Kidney (tissue), 22 donors: ENCODE measurements at places on chromosomes 16 and 17. TPM values are rescaled to one million over a fixed set of nuclear protein-coding genes. Genes with fewer than 3 reads are reported as not detected.

GRCh38 chr17:56633681-56634080, 40.2 kb downstream of the NOG start:
- no peak for DNase-seq

TBC1D26 gene
- polyA plus RNA-seq: not detected

SOX8 gene
- 0.17 TPM for polyA plus RNA-seq

- DNase-seq: no peak
Measured at GRCh38 chr17:58722696-58723095, 30.3 kb downstream of the RAD51C start.

GRCh38 chr17:27807567-27808470, 7.5 kb upstream of the NOS2 start:
- DNase-seq: no peak

RCVRN gene
- not detected for polyA plus RNA-seq

C1QTNF1 gene
- 18.0 TPM for polyA plus RNA-seq

DNA sequence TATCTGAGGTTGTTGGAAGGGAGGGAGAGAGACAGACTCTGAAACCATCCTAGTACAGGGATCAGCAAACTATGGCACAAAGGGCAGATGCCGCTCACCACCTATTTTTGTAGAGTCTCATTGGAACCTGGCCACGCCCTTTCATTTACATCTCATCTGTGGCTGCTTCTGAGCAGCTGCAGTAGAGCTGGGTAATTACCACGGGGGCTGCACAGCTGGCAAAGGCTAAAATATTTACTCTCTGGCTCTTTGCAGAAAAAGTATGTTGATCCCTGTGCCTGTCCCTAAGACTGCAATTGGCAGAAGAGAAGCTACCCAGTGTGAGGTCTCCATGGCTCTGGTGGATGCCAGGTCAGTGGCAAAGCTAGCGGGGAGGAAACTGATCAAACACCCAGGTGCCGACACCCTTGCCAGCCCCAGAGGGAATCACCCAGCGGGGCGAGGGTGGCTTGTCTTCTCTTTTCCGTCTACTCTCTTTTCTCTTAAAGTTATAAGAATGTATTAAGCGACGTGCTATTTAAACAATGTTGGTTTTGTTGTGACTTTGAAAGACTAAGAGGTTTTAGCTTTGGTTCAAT, 14.0 kb downstream of the CEP295NL start:
- DNase-seq: no peak

CPNE2 gene
- polyA plus RNA-seq: 33.1 TPM

- DNase-seq: no peak
Measured at GRCh38 chr16:23110257-23110899, 38.9 kb downstream of the USP31 start.
